Caki2 (cell line): ENCODE measurements at places on chromosomes 3 and 15.
A peak's percentile ranks its signal among the peaks of the same experiment; 100 is the strongest.

DNA sequence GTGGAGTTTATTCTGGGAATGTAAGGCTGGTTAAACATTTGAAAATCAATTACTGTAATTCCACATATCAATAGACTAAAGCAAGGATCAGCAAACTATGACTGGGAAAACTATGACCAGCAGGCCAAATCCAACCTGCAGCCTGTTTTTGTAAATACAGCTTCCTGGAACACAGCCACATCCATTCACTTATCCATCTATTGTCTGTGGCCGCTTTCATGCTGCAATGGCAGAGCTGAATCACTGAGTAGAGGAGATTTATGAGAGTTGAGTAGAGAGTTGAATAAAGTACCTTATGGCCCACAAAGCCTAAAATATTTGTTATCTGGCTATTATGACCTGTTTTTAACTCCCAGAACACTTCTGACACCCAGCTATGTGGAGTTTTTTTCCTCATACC is 12.2 kb downstream of the MYLK start:
- peak; percentile 45 for DNase-seq

DNA sequence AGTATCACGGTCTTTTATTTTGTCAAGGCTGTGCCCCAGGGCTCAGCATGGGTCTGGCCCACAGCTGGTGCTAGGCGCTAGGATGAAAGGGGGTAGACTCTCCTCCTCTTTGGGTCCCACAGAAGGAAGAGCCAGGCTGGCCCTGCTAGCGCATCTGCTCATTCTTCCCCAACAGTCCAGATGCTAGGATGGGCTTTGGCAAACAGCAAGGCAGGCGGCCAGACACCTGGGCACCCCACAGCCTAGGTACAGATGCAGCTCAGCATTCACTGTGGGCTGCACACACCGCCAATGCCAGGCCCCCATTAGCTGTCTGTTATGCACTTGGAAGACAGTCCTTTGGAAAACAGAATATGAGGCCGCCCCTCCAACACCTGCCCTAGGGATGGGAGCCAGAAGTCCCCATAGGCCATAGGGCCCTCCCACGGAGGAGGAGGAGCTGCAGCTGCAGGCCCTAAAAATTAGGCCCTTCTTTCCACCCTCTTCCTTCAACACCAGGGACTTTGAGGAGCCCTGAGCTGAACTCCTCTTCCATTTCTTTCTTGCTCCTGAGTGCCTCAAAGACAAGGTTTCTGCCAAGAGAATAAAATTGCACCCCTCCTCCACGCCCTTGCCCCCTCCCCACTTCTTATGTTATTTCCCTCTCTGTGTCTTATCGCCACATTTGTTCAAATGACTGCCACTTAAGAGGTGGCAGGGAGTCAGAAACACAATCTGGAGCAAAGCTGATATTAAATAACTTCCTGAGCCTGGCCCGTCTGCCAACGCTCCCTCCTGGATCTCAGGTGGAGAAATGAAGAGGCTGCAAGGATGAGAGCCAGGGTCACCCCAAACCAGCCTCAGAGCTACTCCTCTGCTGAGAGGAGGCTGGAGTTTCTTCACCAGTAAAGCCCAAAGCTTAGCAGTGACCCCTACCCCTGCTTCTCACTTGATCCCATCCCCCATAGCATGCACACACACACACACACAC is 13.7 kb downstream of the NTRK3 start:
- DNase-seq: no peak

DNA sequence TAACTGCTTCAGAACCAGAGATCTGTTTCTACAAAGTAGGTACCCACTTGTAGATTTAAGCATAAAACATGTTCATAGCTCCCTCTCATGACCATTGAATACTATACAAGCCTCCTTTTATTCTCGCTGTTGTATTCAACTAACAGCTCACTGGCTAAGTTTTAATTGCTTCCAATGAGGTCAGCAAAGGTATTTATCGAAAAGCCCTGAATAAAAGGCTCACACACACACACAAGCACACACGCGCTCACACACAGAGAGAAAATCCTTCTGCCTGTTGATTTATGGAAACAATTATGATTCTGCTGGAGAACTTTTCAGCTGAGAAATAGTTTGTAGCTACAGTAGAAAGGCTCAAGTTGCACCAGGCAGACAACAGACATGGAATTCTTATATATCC is at the start of gene FGF7:
Gene FGF7 (plus strand): TSS at position 222 of the 400 bp plus-strand sequence. CDS start 1,056 bp downstream, outside the sequence.
- no peak for DNase-seq

DNA sequence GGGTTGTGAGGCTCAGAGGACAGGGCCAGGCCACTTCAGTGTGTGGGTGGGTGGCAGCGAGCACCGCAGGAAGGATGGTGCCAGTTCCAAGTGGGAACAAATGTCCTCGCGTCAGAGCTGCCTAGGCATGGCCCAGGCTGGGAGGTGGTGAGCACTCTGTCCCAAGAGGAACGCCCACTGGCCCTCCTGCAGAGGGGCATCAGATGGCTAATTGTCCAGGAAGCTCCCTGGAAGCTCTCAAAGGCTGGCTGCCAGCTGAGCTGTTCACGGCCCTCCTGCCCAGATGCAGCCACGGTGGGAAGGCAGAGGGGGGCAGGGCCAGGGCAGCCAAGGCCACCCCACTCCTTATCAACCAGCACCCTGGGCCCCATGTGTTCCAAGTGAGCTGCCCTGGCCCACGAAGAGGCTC is 55.2 kb downstream of the IQSEC1 start:
- DNase-seq: no peak

DNA sequence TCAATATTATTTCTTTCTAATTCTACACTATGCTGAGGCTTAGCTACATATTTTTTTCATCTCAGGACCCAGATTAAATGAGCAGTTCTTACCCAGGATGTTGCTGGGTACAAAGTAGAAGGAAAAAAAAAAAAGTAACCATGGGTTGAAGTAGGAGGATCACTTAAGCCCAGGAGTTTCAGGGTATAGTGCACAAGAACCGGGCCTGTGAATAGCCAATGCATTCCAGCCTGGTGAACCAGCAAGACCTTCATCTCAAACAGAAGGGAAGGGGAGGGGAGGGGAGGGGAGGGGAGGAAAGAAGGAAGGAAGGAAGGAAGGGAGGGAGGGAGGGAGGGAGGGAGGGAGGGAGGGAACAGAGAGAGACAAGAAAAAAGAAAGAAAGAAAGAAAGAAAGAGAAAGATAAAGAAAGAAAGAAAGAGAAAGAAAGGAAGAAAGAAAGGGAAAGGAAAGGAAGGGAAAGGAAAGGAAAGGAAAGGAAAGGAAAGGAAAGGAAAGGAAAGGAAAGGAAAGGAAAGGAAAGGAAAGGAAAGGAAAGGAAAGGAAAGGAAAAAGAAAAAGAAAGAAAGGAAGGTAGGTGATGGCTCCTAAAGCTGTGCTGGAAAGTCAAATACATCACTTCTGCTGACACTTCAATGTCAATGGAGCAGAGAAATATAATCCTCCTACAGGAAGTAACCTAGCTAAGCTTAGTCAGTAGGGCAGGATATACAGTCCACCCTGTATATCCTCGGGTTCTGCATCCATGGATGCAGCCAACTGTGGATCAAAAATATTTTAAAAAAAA is 206.8 kb upstream of the TGFBR2 start:
- DNase-seq: no peak

GRCh38 chr3:133121450-133121849 is 83.3 kb downstream of the TMEM108 start:
- no peak for DNase-seq

DNA sequence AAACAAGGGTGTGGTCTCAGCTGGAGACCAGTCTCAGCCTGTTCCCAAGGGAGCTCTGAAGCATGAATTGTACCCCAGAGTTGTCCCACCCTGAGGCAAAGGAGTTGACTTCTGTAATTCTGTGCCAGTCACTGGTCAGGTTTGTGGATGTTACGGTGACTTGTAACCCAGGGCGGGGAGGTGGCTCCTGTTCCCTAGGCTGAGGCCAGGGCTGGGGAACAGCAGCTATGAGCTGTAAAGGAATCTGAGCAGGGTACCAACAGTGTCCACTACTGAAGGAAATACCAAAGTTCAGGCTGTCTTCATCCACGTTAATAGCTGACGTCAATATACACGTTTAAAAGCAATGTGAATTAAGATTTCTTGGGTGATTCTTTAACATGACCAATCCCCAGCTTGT is 266.2 kb downstream of the ABHD5 start:
- DNase-seq: no peak

DNA sequence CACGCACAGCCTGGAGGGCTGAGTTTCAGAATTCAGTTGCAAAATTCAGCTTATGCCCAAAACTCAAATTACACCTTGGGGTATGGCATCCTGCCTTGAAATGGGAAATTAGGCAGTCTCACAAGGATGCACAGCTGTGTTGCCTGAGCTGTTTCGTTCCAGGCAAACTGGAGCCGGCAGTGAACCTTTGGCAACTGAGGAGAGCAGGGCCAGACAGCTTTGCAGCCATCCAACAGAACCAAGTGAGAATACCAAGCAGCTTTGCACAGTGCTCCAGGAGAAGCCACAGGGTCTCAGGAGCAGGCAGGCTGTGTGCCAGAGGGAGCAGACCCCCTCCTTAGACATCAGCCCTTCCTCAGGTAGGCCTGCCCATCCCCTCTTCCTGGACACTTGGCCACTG is 32.5 kb upstream of the BFSP2 start:
- no peak for DNase-seq

DNA sequence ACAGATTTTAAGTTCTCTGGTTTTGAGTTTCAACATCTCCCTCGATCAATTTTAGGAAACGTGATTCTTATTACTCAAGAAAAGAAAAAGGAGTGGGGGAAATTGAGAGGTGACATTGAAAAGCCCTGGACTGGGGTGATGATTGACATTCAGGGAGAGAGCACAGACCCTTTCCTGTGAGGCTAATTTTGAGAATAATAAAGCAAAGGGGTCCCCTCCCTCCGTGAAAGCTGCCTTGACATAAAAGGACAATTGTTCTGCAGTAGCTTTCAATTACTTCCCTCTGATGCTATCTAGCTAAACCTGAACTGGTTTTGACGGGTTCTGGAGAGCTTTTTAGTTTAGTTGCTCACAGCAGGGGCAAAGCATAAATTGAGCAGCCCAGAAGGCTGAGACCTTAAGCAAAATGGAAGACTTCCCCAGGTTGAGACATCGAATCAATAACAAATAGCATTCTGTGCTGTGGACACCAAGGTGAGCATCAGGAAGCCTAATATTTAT is 14.4 kb upstream of the CMTM8 start:
- DNase-seq: no peak

DNA sequence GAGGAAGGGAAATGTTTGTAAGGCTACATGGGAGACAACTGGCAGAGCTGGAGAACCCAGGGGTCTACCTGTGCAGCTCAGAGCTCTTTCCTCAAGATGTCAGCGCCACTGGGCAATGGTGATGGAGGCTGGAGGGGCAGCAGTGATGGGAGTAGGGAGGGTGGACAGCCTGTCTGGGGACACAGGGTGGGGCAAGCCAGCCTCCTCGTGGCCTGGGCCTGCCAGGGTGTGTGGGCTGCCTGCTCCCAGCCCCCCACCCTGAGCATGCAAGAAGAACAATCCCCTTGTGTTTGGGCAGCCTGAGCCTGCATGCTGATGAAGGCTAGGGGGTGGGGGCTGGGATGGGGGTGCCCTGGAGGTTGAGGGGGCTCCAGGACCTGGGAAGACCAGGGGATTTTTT is 1.2 kb downstream of the PCBP4 start:
- DNase-seq: no peak

DNA sequence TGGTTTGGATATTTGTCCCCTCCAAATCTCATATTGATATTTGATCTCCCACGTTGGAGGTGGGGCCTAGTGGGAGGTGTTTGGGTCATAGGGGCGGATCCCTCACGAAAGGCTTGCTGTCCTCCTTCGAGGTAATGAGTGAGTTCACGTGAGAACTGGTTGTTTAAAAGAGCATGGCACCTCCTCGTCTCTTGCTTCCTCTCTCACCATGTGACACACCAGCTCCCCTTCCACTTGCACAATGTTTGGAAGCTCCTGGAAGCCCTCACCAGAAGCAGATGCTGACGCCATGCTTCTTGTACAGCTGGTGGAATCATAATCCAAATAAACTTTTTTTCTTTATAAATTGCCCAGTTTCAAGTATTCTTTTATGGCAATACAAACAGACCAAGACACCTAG is 38.6 kb downstream of the RFTN1 start:
- no peak for DNase-seq

DNA sequence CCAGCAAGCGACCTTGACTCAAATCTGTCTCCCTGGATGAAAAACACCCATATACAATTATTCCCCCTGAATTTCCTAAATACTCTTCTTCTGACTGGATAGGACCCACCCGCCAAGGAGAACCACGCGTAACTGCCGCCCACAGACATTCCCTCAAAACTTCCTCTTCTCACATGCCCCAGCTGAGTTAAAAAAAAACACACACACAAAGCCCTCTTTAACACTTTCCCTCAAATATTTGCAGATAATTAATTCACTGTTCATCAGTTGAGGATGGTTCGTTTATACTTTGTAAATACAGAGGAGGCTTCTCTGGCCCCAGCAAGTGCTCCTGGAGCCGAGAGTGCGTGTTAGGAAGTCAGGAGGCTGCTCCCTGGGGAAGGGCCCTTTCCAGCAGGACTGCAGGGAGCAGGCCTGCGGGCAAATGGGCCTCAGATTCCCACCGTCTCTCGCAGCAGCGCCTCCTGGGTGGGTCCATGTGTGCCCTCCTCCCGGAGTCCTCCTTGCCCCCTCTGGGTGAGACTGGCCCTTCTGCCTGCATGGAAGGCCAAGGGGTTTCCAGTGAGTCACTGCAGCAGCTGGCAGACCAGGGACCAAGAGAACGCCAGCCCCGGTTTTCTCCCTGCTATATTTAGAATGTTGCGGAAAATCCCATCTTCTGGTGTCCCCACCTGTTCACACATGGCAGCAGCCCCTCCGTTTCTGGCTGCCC is 46.8 kb downstream of the MGLL start:
- no peak for DNase-seq

GRCh38 chr15:78931439-78932257 is 13.2 kb downstream of the CTSH start:
- DNase-seq: no peak

- peak; percentile 59 for DNase-seq
Measured at GRCh38 chr3:67610458-67610857, 44.0 kb downstream of the SUCLG2 start.

DNA sequence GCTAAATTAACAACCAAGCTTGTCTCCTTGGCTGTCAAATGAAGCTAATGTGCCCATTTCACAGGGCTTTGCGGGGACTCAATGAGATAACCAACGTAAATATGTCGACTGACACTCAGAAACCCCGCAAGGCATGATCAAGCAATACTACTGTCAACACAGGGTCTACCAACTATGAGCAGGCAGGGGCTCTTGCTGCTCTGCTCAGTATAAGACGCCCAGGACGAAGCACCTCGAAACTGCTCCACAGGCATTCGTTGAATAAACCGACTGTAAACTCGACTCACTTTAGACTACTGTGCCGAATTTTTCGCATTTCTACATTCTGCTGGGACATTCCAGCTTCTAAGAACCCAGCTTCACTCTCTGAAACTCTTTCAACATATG is 55.0 kb downstream of the FEZF2 start:
- no peak for DNase-seq

GRCh38 chr3:82378392-82378791 is 616.9 kb upstream of the GBE1 start:
- DNase-seq: no peak

DNA sequence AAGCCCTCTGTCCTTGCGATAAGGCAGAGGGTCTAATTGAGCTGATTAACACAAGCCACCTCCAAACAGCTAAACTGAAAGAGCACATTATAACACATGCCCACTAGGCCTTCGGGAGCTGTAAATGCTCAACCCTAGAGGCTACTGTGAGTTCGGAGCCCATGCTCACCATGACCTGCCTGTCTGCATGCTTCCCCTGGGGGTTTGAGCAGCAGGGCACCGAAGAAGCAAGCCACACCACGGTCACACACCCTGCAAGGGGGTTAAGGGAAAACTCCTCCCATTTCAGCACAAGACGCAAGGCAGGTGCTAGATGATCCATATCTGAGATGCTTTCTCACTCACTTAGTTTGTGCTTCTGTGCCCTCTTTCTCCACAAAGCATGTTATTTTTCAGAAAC is 435.9 kb upstream of the CADM2 start:
- no peak for DNase-seq

GRCh38 chr3:64354956-64355355 is 129.7 kb upstream of the PRICKLE2 start:
- DNase-seq: no peak
